ENCODE measurements at places on chromosomes 3 and 15. TPM values are rescaled to one million over a fixed set of nuclear protein-coding genes. Genes with fewer than 3 reads are reported as not detected.

Gene IL5RA
- not detected for total RNA-seq

Gene SLC15A2
- total RNA-seq: 3.8 TPM

Gene CCDC13
- 0.79 TPM for total RNA-seq

Gene COL6A5
- 0.02 TPM for total RNA-seq

Gene LTF
- 0.14 TPM for total RNA-seq

Gene BTLA
- 0.37 TPM for total RNA-seq

GRCh38 chr3:32577174-32577573 lies 6.5 kb upstream of the DYNC1LI1 start:
- no peak for DNase-seq

- no peak for DNase-seq
Measured at GRCh38 chr3:178537122-178537705, 978 bp downstream of the KCNMB2 start.

DNA sequence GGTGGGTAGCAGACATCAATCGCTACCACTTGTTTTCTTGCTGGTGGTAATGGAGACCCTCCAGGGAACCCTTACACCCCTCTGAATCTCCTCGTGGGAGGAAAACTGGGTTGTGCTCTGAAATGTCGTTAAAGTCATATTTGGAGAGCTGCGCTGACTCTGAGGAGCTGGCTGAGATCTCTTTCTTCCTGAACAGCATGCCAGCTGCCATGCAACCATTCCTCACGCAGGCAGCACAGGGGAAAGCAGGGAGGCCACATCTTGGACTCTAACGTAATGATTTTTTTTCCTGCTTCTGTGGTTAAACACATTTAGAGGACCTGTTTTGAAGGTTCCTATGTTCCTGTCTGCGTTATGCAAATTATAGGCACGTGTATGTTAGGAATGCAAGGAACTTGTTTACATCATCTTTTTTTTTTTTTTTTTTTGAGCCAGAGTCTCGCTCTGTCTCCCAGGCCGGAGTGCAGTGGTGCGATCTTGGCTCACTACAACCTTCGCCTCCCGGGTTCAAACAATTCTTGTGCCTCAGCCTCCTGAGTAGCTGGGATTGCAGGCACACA lies 156.7 kb downstream of the TJP1 start:
- DNase-seq: no peak

DNA sequence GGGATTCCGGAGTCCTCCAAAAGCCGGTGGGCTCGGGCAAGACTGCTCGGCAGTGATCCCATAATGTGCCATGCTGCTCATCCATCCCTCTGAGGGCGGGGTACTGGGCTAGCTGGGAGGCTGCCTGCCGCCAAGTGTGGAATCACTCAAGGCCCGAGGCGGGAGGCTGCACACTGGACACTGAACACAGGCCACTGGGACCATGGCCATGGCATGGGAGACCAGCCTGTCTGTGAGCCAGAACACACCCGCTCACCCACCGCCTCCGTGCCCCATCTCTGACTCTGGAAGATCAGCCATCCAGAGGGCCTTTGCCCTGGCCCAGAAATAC lies 1.4 kb downstream of the C3orf22 start:
- DNase-seq: no peak

GRCh38 chr3:190614226-190615059 lies 100.6 kb downstream of the IL1RAP start:
- DNase-seq: no peak

DNA sequence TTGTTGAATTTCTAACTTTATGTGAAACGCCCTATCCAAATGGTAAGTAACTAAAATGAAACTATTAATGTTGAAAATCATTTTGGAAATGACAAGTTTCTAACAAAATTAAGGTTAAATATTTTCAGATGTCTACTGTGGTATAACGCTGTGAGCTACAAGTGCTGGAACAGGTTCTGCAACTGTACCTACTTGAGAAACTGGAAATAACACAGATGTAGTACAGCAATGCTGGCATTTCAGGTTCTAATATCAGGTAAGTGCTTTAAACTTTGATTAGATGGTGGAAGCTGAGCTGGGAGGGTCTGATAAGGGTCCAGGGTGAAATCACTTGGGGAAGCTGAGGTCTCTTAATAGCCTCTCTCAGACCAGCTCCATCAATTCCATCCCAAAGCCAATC lies 315.1 kb downstream of the STXBP5L start:
- DNase-seq: no peak

GRCh38 chr3:61864886-61865285 lies 303.5 kb downstream of the PTPRG start:
- no peak for DNase-seq

- no peak for DNase-seq
Measured at GRCh38 chr3:159418571-159419526, 569.8 kb upstream of the IL12A start.

- DNase-seq: no peak
Measured at GRCh38 chr3:165389064-165389463, 192.9 kb upstream of the SLITRK3 start.

GRCh38 chr3:47522082-47522987 lies 8.8 kb upstream of the ELP6 start:
- DNase-seq: peak; percentile 85

- DNase-seq: no peak
Measured at GRCh38 chr15:39511916-39512260, 69.0 kb upstream of the THBS1 start.
